ENCODE measurements at places on chromosomes 6 and 20.

- DNase-seq = no peak
These were observed 247.0 kb downstream of the ERMARD start for GRCh38 chr6:169998457-169998856.

DNA sequence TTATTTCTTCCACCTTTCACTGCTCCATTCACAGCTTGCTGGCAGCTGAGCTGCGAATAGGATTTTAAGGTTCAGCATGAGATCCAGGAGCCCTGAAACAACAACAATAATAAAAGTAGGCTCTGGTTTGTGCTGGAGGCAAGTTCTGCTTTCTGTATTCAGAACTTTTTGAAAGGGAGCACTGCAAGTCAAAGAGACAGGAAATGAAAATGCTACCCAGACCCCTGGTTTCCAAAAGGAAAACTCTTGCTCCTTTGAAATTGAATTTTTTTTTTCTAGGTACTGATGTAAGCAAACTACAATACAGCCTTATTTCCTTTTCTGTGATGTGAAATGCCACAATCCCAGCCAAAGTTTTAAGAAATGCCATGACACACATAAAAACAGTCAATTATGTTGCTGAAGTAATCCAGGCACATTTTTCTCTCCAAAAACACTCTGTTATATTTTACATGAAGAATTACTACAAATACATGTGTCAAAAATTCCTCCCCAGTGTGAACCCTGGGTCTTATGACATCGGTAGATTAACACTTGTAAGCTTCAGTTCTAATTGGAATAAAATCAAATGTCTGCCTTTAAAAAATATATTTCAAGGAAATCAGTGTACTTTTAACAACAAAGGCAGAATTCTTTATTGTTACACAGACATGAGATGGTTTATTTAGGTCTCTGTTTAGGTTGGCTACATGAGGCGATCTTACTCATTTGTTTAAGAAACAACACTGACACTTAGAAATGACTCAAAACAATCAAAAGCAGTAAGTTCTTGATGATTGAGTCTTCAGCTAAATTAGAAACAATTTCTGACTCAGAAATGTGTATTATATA lies 656.7 kb downstream of the EPHA7 start:
- DNase-seq = no peak

DNA sequence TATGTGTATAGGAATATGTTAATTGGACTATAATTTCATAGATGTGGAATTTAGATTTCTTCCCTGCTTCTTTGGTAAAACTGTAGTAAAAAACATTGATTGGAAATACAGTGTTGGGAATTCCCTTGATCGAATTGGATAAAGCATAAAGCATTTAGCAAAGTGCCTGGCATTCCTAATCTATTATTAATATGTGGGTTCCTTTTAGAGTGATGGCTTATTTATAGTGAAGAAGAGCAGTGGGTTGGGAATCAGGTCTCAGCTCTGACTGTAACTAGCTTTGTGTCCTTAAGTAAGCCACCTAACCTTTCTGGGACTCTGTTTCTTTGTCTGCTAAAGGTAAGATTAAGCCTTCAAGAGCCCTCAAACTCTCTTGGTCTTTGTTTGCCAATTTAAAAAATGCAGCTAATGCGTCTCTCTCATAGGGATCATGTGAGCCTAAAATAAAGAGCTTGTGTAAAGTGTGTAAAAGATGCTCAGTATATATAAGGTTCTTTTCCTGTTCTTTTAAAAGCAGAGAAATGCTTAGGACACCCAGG lies 53.3 kb downstream of the KCNS1 start:
- no peak for DNase-seq

- DNase-seq = no peak
These were observed 570.2 kb downstream of the PRKN start for GRCh38 chr6:162157167-162157870.

- no peak for DNase-seq
These were observed 32.0 kb upstream of the GJA10 start for GRCh38 chr6:89862273-89862672.

- peak; percentile 72 for DNase-seq
These were observed 914 bp downstream of the SNAP91 start for GRCh38 chr6:83707829-83708545.
